ENCODE measurements at places on chromosomes 1 and 21. TPM values are rescaled to one million over a fixed set of nuclear protein-coding genes. Genes with fewer than 3 reads are reported as not detected.

The TDRD5 gene
- not detected for total RNA-seq

The REN gene
- total RNA-seq, result not detected

The MIER1 gene
- total RNA-seq, result 17.6 TPM

The FAM89A gene
- total RNA-seq, result 24.9 TPM

The PPIAL4G gene
- not detected for total RNA-seq

GRCh38 chr21:36134803-36135390, at the start of gene CBR3:
Gene CBR3 (plus strand): TSS chr21:36135079. CDS start chr21:36135193, 114 bp downstream.
- DNase-seq, result peak; percentile 48

GRCh38 chr1:6506210-6507036, 15.0 kb upstream of the PLEKHG5 start:
- DNase-seq, result no peak

GRCh38 chr1:54585181-54586066, 37.4 kb downstream of the ACOT11 start:
- DNase-seq, result no peak

DNA sequence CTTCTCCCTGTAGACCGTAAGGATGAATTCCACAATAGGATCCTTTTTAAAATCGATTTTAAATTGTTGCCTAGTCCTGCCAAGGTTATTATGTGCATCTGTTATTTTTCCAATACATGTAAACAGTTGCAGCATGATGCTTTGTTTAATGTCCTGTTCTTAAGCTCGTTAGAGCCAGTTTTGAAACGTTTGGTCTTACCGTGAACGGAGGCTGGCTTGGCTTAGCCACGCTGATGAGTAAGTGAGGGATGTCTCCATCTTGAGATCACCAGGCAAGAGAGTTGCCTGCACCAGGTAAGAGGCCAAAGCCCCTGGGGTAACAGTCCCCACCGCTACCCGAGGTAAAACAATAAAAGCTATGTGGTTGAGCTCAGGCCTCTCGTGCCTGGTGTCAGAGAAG, 17.3 kb downstream of the CSTB start:
- no peak for DNase-seq

Data from H4 (cell line).